RPMI7951 (cell line): ENCODE measurements at places on chromosomes 11 and 22. TPM values are rescaled to one million over a fixed set of nuclear protein-coding genes. Genes with fewer than 3 reads are reported as not detected.

The CDHR5 gene
- not detected in 2 replicates for total RNA-seq

The APOL5 gene
- total RNA-seq, result not detected in 2 replicates

The TSPAN4 gene
- total RNA-seq, result 95.2 and 137 TPM in 2 replicates

The UPK3A gene
- total RNA-seq, result not detected in 2 replicates

The OAF gene
- total RNA-seq, result 41.9 and 47.0 TPM in 2 replicates

The SCO2 gene
- total RNA-seq, result 5.0 and 9.2 TPM in 2 replicates

The SPON1 gene
- total RNA-seq, result 0.10 TPM in 1 of 2 replicates, not detected in the other

The INPP5J gene
- 0.12 and 0.29 TPM in 2 replicates for total RNA-seq

GRCh38 chr22:29967461-29967860 lies 84.5 kb downstream of the MTMR3 start:
- no peak for DNase-seq

GRCh38 chr22:27756212-27756660 lies 45.3 kb downstream of the MN1 start:
- no peak for DNase-seq

- peak; percentile 23 for DNase-seq
Observed at GRCh38 chr22:41919357-41920224, 4.7 kb upstream of the SHISA8 start.

DNA sequence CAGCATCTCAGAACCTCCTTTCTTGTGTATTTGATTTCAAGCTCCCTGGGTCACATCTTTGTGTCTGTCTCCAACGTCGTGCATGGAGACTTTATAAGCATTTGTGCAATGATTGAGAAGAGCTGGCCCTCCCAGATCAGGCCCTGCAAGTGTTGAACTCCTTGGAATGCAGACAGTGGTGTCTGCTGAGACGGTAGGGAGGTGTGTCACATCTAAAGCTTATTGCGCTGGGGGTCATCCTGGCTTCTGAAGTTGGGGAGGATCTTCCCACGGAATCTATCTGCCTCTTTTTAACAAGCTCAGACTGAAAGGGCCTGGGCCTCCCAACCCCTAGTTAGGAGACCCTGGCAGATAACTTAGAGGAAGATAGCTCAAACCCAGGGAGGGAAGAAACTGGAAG lies 6.7 kb downstream of the APLNR start:
- DNase-seq, result no peak

- no peak for DNase-seq
Observed at GRCh38 chr22:47030143-47030661, 267.8 kb downstream of the TBC1D22A start.

DNA sequence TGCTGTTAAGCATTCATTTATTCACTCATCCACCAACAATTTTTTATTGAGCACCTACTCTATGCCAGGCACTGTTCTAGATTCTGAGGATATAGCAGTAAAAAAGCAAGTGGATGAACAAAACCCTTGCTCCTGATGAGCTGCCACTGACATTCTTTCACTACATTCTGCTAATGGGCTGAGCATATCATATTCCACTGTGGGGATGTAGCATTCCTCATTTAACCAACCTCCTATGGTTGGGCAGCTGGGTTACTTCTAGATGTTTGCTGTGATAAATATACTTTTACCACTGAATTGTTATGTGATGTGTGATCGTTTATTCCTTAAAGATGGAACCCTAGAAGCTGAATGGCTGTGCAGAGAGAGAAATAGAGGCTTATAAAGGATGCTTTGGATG lies 176.9 kb downstream of the MN1 start:
- peak; percentile 45 for DNase-seq

DNA sequence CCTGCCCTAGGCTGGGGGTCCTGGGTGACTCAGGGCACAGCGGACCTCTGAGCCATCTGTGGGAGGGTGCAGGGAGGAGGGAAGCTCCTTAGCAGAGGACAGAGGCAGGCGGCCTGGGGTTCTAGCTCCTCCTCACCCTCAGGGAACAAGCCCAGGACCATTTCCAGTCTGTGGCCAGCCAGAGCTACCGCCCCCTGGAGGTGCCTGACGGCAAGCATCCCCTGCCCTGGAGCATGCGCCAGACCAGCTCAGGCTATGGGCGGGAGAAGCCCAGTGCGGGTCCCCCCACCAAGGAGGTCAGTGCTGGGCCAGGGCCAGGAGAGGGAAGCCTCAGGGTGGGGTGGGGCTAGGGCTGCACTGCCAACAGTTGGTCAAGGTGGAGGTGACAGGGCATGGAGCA lies 26.0 kb upstream of the LRRC10B start:
- no peak for DNase-seq

DNA sequence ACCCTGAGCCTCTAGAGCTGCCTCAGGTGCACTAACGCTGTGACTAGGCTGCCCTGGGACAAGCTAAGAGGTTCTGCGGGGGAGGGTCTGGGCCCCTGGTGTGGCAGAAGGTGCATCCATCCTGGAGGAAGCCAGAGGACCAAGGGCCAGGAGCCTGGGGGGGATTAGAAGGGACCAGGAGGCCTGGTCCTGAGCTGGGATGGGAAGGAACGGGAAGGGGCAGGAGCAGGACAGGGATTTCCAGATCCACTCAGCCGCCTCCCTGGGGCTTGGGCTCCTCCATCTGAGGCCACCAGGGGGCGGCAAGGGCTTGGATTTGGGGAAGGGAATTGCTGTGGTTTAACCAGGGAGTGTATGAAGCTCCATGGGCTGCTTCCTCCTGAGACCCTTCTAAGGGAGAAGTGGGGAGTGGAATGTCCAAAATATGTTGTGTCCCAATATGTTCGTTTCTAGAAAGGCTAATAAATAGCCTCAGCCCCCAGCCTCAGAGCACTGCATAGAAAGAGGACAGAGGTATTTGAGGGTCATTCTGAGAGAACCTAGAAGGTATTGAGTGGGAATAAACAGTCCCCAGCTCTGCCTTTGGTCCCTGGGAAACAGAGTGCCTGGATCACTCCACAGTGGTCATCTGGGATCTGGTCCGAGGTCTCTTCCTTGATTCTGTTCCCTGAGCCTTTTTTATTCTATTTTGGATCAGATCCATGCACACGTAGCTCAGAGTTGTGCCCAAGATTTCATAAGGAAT lies 17.4 kb upstream of the PRAME start:
- peak; percentile 45 for DNase-seq

DNA sequence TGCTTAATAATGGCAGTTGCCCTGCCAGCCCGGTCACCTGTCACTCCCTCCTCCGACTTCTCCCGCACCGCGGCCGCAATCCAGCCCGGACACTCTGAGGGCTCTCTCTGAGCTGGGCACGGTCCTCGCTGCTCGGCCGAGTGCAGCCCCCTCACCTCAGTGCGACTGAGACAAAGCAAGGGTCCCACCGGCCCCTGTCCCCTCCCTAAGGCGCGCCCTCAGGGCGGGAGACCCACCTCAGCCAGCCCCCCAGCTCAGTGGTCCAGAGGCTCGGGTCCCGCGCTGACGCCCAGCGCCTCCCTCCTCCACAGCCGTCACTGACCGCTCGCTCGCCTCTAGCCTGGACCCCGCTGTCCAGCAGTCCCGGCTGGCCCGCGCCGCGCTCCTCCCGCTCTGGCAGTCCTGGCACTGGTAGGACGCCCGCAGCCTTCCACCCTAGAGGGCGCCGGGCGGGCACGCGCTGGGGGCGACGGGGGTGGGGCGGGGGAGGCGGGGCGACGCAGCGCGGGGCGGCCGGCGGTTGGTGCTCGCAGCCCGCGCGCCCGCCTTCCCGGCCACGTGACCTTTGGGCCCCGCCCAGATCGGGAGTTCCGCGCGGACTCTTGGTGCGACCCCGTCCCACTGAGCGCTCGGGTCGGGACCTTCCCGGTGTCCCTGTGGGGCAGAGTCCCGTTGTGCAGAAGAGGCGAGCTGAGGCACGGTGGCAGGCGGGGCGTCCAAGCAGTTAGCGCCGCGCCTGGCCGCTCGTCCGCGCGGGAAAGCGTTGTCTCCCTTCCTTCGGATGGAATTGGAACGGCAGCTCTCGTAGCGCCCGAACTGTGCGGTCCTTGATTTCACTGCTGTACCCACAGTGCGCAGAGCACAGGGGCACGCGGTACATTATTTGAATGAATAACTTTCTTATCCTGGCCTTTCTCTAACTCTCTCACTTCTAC lies 7.8 kb upstream of the L3MBTL2 start:
- peak; percentile 72 for DNase-seq

DNA sequence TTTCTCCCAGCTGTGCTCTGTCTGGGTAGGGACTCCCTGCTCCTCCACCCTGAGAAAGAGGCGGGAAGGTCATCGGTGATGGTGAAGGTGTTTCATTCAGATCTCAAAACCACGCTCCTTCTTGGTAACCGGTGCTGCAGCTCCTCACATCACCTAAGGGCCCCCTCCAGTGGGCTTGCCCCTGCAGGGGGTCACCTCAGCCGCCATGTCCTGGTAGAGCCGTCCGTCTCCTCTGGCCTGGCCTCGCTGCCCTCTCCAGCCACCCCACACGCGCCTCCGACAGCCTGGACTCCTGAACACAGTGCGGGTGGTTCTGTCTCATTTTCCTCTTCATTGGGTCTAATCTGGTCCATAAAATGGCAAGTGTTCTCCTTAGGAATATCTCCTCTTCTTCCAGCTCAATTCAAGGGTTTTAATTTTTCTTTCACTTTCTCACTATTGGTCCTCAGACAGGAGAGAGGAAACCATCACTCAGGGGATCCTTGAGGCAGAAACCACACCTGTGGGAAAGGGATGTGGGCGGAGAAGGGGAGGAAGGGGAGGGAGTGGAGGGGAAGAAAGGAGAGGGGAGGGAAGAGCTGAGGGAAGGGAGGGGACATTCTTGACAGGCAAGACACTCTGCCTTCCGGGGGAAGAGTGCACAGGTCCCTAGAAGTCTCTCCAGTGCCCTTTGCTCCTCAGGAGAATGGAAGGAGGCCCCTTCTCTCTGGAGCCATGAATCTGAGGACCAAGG lies 1338.4 kb downstream of the TBC1D22A start:
- DNase-seq, result no peak

DNA sequence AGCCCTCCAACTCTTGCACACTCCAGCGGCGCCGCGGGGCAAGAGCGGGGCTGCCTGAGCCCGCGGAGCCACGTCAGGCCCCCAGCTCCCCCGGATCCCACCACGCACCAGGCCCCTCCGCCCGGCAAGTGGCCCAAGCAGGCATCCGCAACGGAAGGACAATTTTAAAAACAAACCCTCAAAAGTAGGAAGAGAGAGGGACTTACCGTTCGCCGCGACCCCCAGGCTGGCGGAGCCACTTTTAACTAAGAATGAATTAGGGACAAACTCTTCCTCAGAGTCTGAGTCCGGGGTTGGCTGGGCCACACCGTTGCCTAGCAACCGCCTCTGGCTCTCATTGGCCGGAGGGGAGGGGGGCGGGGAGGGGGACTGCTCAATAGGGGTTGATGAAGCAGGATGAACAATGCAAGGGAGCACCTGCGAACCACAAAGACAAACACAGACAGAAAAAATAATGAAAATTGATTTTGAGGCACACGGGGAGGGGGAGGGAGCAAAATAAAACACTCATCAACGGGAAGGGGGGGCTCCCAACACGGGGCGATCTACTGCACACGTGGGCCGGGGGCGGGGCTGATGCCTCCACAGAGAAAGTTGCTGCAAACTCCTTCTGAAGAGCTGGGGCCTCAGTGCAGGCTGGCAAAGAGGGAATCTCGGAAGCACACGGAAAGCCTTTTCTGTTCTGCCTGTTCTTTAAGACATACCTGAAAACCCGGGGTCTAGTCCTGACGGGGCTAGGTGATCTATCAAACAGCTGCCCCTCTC lies 387.5 kb upstream of the NARS2 start:
- no peak for DNase-seq

DNA sequence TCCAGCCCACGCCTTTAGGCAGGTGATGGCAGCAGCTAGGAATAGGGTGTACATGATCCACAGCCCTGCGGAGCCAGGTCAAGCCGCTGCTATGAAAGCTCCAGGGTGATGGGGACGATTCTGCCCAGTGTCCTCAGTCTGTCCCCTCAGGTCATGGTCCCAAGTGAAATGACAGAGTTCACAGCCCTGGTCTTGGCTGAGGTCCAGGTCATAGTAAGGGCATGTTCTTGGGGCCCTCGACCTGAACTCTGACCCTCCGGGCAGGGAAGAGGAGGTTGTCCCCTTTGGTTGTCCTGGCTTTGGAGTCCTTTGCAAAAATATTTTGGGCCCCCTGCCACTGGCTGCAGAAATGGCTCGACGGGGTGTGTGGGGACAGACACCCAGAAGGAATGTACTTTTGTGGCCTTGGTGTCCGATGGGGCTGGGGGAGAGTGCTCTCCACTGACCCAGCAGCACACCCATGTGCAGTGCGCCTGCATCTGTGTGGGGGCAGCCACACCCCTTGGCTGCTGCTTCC lies 7.3 kb downstream of the C22orf31 start:
- DNase-seq, result no peak

- DNase-seq, result peak; percentile 99
Observed at GRCh38 chr22:47835726-47836125, 1073.3 kb downstream of the TBC1D22A start.
